ENCODE measurements at places on chromosomes 7 and 10.

GRCh38 chr7:16204953-16205352, 216.4 kb downstream of the CRPPA start:
- peak; percentile 51 for DNase-seq

DNA sequence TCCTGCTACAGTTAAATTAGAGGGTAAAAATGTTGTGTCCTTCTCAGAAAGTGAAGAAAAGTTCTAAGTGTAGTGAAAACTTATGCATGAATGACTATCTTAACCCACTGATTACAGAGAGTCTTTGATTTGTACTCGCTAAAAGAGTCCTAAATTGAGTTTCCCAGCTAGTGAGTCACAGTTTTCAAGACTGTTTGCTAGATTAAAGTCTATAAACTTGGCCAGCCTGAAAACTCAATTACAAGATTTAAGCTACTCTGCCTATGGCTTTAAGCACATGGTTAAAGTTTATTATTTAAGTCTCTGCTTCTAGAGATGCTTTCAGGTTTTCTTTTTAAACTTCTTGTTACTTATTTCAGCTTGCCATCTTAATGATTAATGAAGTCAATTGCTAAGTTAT, 44.4 kb downstream of the MRPS24 start:
- DNase-seq = no peak

DNA sequence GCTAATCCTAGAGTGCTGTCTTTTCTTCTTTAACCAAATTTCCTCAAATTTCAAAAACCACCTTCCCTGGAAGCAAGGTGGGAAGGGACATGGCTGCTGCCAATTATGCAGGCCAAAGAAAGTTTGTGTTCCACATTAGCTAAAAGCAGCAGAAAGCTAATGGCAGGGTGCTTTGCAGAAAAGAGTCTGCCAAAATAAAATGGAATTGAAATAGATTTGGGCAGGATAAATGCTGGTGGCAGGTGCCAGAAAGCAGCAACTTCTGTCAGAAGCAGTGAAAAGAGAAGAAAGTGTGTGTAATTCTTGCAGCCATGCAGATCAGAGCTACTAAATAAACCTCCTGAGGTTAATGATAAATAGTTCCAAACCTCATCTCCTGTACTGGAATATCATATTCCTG, 275.5 kb downstream of the ABCA13 start:
- no peak for DNase-seq

- no peak for DNase-seq
These were observed 11.9 kb upstream of the PLEKHA1 start for GRCh38 chr10:122362621-122363020.

DNA sequence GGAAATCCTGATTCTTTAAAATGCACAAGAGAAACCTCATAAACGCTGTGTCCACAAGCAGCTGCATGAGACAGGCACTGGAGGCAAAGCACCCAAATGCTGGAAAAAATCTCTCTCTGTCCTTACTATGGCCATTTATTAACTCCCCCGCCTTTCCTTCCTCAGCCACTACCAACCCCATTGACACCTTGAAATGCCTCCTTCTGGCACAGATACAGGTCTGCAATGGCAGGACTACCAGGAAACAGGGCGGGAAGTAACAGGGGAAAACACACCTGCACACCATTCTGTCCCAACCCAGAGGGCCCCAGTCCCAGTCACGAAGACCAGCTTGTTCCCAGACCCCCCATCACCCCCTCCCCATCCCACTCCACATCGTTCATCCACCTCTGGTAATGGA, 224.3 kb downstream of the PARD3 start:
- DNase-seq = no peak

GRCh38 chr10:49175587-49176309, 12.4 kb downstream of the TMEM273 start:
- no peak for DNase-seq

DNA sequence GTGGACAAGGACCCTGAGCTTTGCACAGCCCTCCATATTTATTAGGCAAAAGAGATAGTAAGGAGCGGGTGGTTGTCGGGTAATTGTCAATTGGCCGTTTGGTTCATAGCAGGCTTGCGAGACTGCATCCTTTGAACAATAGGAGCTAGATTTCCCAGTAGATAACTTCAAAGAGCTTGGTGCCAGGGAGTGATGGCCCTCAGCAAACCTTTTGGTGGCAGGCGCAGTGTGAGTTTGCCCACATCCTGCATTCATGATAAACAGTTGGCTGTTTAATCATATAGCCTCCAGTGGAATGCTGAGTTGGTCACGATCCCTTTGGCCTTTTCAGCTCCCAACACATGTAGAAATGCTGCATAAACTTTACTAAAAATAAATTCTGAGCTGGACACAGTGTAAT, 156.9 kb downstream of the AKR1D1 start:
- no peak for DNase-seq
